ENCODE measurements at places on chromosomes 5 and 9. TPM values are rescaled to one million over a fixed set of nuclear protein-coding genes. Genes with fewer than 3 reads are reported as not detected.

LPAR1 gene
- total RNA-seq = 21.3 TPM

PAEP gene
- not detected for total RNA-seq

ITGA1 gene
- total RNA-seq = 0.83 TPM

EXOSC2 gene
- total RNA-seq = 53.0 TPM

DMGDH gene
- total RNA-seq = not detected

PCDHA4 gene
- total RNA-seq = 0.95 TPM

CDKN2AIPNL gene
- 40.2 TPM for total RNA-seq

COX7C gene
- total RNA-seq = 626 TPM

EDIL3 gene
- total RNA-seq = 0.31 TPM

C6 gene
- not detected for total RNA-seq
